ENCODE measurements at places on chromosomes 4 and X. TPM values are rescaled to one million over a fixed set of nuclear protein-coding genes. Genes with fewer than 3 reads are reported as not detected.
A peak's percentile ranks its signal among the peaks of the same experiment; 100 is the strongest.

DNA sequence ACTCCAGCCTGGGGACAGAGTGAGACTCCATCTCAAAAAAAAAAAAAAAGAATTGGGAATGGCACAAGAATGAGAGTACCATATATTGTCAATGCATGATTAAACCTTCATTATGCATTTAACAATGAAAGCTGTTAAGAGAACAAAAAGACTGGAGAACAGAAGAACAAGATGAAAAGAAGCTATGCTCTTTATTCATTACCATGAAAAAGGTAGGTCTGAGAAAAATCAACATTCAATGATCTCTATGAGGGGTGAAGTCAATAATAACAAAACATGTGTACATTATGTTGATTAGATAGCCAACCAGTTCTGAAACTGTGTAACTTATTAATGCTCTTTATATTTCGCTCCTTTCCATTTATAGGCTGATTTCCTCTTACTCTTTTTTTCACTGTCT, 100.9 kb downstream of the BRWD3 start:
- no peak for DNase-seq

DNA sequence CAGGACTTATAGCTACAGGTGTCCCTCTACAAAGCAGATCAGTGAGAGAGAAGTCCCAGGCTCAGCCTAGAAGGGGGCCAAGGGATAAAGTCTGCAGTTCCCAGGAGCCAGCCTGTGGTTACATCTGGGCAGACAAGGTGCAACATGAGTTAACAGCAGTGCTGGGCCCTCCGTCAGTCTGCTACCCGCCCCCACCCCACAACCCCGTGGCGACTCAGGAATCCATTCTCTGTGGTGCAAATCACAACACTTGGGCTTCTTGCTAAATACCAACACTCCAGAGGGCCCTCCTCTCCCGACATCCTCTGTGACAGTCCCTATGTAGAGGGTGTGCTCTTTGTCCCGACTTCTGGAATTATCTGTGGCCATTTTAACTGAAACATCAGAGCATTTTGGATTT, 13.8 kb downstream of the GPM6B start:
- DNase-seq: no peak

- DNase-seq: no peak
Measured at GRCh38 chr4:11743236-11743635, 314.5 kb upstream of the HS3ST1 start.

DNA sequence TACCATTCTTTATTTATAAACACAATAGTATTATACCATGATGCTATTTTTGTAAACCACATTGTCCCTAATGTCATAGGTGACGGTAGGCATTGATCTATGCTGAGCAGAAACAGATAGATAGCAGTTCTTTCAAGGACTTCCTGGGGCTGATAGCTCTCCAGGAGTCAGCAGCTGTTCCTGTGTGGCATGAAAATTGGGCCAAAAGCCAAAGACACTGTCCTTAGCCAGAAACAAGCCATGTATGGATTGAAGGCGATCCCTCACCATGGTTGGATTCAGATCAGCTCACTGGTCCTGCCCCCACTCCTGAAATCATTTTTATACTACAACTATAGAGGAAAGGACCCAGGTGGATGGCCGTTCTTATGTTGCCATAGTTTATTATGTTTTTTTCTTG, 53.6 kb downstream of the DDX60 start:
- DNase-seq: no peak

- peak; percentile 17 for DNase-seq
Measured at GRCh38 chrX:153922932-153923857, 2.9 kb downstream of the ARHGAP4 start.

GRCh38 chrX:31223817-31224216, 152.0 kb upstream of the FTHL17 start:
- DNase-seq: peak; percentile 83

The CYTL1 gene
- not detected for total RNA-seq

The PPARGC1A gene
- 5.3 TPM for total RNA-seq

The BMPR1B gene
- total RNA-seq: 1.7 TPM

The GLRA2 gene
- total RNA-seq: not detected

The ZNF827 gene
- 18.2 TPM for total RNA-seq

The TRIM61 gene
- not detected for total RNA-seq
